ENCODE measurements at places on chromosomes 12 and 14.

DNA sequence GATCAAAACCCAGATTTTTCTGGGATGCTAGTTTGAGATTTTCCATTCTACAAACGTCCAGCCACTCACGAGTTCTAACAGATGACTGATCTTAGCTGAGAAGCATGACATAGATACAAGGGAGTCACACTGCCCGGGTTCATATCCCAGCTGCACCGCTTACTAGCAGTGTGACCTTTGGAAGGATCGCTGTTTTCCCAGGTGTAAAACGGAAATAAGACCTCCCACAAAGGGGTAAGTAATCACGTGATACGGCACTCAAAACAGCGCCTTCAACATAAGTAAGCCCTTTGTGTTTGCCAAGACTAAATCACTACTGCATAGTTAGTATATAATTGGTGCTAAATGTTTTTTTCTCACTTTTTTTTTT, 624 bp upstream of the PWP1 start:
- no peak for DNase-seq

GRCh38 chr14:24846261-24846660, 203.7 kb downstream of the STXBP6 start:
- DNase-seq, result no peak

DNA sequence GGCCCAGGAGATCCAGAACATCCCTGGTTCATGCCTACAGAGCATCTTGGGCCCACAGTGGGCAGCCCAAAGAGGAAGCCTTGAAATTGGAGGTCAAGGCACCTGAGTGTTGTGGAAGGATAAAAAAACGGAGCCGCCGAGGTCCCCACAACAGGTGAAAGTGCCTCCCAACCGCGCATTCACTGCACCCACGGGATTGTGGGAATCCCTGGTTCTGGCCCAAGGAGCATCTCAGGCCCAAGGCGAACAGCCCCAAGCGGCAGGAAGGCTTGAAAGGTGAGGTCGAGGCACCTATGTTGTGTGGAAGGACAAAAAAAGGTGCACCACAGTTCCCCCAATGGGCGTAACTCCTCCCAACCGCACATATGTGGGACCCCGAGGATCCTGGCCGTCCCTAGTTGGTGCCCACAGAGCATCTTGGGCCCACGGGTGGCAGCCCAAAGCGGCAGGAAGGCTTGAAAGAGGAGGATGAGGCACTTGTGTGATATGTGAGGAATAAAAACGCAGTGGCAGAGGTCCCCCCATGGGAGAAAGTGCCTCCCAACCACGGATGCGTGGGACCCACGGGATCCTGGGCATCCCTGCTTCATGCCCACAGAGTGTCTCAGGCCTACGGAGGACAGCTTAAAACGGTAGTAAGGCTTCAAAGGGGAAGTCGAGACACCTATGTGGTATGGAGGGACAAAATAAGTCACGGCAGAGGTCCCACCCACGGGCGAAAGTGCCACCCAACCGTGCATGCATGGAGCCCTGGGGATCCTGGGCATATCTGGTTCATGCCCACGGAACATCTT, 583.9 kb downstream of the ALG10 start:
- DNase-seq, result no peak

DNA sequence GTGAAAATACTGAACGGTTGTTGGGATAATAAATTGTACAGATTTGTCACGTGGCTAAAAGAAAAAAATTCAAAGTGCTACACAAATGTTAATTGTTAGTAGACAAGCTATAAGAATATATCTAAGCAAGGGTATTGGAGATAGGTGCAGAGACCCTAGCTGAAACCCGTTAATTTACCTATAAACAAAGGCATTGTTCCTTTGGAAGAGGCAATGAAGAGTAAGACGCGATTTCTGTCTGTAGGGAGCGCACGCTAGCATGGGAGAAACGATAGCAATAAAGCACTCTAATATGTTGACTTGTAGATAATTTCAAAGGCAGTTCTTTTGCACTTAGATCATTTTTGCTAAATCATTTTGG, 565 bp downstream of the CCDC77 start:
- DNase-seq, result no peak

GRCh38 chr12:12792421-12792820, 7.0 kb downstream of the APOLD1 start:
- no peak for DNase-seq

DNA sequence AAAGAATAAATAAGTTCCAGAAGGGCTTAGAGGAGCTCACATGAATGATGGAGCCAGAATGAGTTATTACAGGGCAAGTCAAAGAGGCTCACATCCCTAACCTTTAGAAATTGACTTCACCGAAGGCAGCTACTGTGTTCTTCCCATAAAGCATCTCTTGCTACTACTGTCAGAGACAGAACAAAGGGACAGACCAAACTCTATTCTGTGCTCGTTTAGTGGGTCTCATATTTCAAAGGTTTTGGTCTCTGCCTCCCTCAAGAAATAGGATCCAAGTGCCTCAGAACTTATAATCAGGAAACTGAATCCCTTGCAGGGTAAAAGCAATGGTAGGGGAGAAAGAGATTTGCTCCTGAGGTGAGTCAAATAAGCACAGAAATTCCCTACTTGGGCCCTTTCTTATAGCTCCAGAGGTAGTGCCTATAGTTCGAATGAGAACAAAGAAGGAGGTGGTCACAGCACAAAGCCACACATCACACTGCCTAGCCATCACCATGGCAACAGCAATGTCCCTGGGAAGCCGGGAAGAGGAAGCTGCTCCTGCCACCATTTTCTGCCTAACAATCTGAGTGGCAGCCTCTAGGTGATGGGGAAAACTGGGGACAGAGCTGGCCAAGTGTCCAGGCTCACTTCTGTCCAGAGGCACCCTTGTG, 294.9 kb downstream of the FOXN3 start:
- no peak for DNase-seq

- no peak for DNase-seq
Observed at GRCh38 chr14:96002498-96002884, 36.7 kb upstream of the C14orf132 start.

DNA sequence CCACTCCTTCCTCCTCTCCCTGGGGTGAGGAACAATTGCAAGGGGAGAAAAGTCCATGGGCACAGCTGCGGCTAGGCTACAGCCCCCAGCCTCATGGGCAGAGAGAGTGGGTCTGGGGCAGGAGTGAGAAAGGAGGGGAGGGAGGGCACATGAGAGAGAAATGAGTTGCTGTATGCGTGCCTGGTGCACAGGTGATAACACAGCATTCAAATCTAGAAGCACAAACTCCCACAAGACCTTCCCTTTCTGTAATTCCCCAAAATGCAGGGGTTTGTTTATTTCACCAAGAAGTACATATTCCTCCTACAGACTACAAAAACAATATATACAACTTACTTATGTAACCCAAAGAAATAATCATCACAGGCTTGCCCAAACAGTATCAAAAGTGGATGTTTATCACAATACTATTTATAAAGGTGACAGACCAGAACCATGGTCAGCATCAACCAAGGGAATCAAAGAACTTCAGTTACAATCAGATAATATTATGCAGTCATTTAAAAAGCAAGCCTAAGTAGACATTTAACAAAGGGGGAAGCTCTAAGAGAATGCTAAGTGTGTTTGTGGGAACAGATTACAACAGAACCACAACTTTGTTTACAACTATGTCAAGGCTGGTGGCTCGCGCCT, 54.2 kb downstream of the ITPK1 start:
- no peak for DNase-seq

DNA sequence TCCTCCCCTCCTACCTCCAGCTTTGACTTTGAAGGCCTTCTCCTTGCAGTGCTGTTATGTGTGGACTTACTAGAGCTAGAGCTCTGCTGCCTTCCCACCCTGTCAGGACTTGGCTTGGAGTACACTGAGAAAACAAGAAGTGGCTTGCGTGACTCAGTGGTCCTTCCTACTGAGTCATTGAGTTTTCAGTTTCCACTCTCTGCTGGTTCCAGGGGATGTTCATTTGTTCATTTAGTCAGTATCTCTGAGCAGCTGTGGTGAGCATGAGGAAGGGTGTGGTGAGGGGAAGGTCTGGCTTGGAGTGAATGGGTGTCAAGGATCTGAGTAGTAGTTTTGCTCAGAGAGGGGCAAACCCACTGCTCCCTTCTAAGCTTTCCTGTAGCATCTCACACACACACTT, 17.2 kb upstream of the ELK3 start:
- peak; percentile 53 for DNase-seq

DNA sequence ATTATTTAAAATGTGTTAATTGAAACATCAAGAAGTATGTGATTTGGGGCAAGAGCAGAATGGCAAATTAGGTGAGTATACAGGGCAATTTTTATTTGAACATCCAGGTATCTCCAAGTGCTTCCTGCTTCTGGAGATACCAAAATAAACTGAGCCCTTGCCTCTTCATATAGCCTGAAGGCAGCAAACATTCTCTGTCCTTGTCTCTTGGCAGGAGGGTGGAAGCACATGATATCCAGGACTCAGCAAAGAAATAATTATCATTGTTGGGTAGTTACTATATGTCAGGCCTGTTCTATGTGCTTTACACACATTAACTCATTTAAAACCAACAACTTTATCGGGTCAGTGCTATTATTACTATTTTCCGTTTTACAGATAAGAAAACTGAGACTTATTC, 12.5 kb downstream of the LIN7A start:
- DNase-seq, result no peak

- no peak for DNase-seq
Observed at GRCh38 chr12:63149909-63150712, 890 bp downstream of the AVPR1A start.

DNA sequence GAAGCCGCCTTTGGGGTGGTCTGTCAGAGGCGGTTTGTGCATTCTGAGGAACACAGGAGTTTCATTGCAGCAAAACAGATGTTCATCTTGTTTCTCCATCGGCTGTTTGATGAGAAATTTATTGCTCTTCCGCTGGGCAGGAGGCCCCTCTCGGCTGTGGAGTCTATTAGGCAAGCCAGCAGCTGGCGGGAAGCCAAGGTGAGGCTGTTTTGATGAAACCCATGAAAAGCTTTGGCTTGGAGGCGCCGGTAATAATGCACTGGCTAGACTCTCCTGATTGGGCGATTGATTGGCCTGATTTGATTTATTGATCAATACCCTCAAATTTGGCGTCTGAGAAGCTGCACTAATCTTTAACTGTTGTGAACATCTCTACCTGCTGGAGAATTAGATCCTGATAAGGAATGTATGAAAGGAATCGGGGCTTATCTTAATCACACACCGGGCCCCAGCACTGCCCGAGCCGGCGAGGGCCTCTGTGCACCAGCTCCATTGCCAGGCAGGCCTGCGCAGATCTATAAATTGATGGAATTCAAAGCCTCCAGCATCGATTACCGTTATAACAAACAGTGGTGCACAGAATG, 187.7 kb downstream of the PHETA1 start:
- DNase-seq, result no peak

- no peak for DNase-seq
Observed at GRCh38 chr14:102866982-102867761, 55.3 kb upstream of the AMN start.

DNA sequence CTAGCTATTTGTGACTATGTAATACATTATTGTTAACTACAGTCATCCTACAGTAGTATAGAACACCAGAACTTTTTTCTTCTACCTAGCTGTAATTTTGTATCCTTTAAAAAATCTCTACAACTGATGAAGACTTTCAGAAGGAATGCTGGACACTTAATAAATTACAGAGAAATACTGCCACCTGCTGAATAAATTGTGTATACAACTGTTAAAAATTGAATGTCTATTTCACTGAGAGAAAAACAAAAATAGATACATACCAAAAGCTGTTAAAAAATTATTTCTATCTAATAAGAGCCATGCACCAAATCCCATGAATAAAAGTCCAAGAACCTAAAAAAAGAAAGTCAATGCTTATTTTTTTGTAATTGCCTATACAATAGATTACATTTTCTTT, 6.6 kb downstream of the TSPAN19 start:
- no peak for DNase-seq

- DNase-seq, result no peak
Observed at GRCh38 chr12:82665142-82665923, 21.4 kb upstream of the TMTC2 start.

DNA sequence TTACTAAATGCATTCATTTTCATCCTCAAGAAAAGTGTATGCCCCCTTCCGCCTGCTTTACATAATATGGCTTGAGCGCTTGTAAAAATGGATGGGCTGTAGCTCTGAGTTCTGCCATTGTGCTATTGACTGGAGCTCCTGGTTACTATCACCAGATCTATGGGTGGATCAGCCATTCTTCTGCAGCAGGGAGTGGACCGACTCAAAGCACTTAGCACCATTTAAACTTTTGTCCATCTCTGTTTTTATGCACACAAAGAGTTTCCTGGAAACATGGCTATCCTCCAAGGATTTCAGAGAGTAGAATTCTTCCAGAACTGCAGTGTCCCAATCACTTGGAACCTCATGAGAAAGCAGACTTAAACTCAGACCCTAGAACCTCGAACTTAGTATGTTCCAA, 4.5 kb upstream of the NUMB start:
- DNase-seq, result no peak

GRCh38 chr12:4283512-4284255, 10.1 kb downstream of the CCND2 start:
- DNase-seq, result no peak

- DNase-seq, result no peak
Observed at GRCh38 chr14:89889626-89890025, 64.9 kb downstream of the EFCAB11 start.

DNA sequence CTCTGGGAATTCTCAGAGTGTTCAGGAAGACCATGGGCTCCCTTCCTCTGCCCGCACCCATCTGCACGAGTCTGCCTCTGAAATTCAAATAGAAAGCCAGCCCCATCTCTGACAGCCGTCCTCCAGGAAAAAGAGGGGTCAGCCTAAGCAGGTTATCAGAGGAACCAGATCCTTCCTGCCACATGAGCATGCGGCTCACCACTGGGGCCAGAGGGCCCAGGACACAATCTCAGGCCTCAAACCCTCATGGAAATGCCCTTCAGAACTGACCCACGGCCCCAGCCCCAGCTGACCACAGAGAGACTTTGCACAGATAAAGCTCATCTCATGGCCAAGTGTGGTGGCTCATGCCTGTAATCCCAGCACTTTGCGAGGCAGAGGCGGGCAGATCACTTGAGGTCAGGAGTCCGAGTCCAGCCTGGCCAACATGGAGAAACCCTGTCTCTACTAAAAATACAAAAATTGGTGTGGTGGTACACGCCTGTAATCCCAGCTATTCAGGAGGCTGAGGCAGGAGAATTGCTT, 23.2 kb downstream of the PXN start:
- no peak for DNase-seq

DNA sequence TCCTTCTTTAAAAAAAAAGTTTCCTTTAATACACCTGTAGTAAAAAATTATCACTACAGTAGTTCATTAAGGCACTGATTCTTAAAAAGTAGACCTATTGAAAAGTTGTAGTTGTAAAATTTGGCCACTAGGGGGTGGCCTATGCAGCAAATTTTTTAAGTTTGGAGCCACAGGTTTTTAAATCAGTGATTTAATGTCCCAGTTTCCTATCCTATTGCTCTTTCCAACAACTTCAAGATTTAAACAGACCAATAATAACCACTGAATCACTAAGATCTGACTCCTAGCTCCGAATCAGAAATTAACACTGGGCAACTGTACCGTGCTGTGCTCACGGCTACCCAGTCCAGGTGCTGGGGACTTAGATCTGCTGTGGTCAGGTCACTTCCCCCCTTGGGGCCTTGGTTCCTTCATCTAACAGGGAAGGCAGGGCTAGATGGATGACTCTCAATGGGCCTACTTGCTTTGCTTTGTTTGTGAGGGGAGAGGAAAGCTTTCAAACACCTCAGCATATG, 279.3 kb downstream of the MED13L start:
- no peak for DNase-seq

All from stimulated activated CD8-positive, alpha-beta memory T cell treated with anti-CD3 and anti-CD28 coated beads, Interleukin-15, amount 100 ng/mL, for 4 hours (primary cell).